ENCODE measurements at places on chromosomes 1 and 21.

GRCh38 chr1:217881131-217881543, 250.0 kb downstream of the SPATA17 start:
- no peak for DNase-seq

DNA sequence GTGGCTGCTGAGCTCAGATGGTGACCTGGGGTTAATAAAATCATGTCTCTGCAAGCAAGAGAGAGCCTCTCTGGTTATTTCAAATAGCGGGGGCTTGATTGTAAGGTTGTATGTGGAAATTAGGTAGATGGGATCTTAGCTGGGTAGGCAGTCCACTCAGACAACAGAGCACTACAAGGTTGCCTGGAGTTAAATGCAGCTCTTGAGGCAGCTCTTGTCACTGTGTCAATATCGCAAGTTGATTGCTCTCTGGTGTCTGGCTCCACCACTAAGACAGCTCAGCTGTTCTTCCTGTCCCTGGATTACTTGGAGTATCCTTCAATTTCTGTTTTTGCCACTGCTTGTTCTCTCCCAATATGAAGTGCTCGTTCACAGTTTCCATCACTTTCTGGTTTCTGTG, 93.8 kb downstream of the C21orf91 start:
- DNase-seq: no peak

DNA sequence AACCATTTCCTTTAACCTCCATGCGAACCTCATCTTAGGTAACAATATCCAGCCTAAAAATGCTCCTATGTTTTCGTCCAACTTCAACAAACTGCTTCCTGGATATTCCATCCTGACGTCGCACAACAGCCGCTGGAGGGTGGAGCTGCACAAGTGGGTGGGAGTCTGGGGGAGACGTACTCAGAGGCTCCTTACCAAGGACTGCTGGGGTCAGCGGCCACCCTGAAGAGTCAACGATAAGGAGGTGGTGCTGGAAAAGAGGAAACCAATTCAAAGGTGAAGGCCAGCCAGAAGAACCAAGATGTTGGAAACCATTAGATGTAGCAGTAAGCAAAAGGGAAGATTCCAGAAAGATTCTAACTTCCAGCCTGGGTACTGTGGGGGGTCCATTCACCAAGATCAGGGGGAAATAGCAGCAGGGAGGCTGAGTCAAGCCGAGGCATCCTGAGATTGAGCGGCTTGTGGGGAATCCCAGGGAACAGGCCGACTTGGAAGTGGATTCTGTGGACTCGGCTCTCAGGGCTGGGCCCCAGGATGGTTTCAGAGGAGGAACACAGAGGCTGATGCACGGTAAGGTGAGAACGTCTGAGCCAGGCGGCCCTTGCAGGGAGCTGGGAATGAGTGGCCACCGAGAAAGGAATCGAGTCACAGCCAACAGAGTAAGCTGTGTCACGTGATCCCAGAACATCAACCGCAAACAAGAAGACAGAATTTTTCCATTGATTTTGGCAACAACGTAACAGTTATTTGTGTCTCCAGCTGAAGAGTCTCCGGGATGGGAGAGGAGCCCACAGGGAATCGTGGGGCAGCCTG, 375.7 kb downstream of the NPHP4 start:
- DNase-seq: no peak

DNA sequence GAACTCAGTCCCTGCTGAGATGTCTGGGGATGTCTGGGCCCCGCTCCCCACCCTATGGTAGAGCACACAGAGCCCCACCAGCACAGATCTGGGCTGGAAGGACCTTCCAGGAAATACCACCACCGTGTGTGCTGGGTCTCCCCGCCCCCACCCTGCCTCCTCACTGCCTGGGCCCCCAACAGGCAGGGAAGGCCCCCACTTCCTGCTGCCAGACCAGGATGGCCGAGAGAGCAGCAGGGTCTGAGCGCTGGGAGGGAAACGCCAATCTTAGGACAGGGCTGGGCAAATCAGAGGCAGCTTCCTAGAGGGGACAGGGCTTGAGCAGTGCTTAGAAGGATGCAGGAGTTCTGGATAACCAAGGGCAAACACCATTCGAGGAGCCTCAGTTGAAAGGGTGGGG, 11.9 kb downstream of the ADGRB2 start:
- no peak for DNase-seq

DNA sequence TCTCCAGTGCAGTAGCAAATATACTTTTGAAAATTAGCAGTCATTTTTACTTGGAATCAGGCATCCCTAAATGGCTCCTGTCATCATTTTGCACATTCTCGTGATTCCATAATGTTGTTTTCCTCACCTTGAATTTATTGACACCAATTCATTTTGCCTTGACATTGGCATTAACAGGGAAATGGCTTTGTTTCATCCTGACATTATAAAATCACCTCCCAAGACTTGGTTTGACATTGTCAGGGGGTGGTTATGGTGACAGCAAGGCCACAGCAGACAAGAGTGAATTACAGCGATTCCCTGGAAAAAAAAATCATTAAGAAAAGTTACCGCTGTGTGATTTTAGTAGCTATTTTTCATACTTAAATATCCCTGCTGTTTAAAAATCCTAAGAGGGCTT, 327.0 kb downstream of the NTNG1 start:
- DNase-seq: no peak

- DNase-seq: no peak
Observed at GRCh38 chr1:154578058-154578418, 10.5 kb downstream of the CHRNB2 start.

DNA sequence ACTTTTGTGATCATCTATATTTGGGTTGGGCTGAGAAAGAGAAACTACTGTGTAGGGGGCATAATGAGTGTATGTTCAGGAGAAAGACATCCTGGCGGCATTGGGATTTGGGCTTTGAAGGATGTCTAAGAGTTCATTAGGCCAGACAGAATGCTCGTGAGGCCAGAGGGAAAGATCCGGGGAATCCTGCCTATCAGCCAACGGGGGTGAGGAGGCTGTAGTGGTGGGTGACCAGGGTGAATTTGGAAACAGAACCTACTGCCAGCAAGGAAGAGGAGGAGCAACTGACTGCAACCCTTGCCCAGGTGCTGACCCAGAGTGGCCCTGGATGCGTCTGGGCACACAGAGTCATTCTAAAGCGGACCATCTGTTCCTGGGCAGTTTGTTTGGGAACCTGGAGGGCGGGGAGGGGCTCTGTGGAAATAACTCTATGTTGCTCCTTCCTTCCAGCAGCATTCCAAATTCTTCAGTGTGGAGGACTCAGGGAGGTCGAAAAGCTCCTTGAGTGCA, 56.9 kb upstream of the ECE1 start:
- DNase-seq: no peak

DNA sequence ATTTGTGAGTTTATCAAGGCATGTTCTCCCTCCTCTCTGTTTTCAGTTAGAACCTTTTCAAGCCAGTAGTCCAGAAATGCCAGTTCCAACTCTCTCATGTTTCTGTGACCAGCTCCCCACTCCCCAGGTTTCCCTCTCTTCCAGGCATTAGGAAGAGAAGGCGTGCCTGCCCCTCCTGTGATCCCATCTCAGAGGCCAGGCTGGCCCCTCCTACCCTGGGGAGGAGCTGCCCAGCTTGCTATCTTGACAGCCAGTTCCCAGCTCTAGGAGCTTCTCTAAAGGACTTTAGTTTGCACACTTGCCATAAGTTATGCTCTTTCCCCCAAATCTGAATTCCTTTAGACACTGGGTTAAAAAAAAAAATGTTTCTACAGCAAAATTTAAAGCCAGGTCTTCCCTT, 8.9 kb downstream of the HYI start:
- DNase-seq: no peak

DNA sequence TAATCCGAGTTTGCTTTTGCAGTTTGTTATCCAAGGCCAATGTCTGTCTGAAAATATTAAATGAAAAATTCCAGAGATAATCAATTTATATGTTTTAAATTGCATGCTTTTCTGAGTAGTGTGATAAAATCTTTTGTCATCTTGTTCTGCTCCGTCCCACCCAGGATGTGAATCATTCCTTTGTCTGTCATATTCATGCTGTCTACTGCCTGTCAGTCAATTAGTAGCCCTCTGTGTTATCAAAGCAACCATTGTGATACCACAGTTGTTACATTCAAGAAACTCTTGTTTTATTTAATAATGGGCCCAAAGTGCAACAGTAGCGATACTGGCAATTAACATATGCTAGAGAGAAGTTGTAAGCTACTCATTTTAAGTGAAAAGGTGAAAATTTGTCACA, 819.3 kb downstream of the BRINP3 start:
- peak; percentile 29 for DNase-seq

GRCh38 chr1:145887631-145888030, 2.0 kb upstream of the ANKRD35 start:
- DNase-seq: no peak

GRCh38 chr1:220895412-220895946, 16.2 kb downstream of the HLX start:
- DNase-seq: no peak

DNA sequence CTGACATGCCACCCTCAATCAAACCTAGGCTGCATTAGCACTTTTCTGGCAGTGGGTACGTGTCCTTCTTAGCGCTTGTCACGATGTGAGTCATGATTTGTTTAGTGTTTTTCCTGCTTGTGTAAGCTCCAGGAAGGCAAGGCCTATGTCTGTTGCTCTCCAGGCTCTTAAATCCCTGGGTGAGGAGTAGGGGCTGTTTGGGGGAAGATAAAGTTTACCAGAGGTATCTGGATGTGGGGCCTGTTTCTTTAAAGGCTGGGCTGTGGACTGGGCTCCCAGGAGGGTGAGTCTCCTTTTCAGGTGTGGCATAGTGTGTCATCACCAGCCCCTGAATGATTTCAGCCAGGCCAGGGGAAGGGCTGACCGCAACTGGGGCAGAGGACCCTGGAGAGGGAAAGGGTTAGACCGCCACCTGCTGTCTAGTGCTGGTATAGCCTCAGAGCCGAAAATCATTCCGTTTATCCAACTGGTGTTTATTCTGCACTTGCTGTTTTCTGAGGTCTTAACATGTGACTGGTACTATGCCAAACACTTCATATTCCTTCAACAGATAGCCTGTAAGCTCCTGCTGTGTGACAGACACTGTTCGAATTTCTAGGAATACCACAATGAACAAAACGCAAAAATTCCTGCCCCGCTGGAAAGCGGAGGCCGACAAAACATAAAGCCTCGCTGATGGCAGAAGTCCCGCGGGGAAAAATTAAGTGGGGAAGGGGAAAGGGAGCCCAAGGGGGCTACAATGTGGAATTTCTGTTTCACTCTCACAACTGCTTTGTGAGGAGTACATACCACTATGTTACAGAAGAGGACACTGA, 9.7 kb downstream of the SERINC2 start:
- DNase-seq: peak; percentile 94

DNA sequence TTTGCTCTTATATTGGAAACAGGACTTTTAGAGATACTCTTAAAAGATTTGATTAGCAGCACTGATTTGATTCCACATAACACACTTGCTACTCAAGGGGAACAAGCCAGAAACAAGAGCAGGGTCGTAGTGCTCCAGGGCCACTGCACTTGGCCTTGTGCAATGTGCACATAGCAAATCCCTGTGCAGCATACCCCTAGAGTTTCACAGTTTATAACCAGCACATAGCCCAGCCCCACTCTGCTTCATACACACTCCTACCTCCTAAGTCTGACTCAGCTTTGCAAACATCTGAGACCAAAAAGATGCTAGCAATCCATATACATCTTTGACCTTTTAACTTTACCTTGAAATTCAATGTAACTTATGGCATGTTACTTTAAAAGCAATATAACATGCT, 157.6 kb downstream of the VAV3 start:
- no peak for DNase-seq

- DNase-seq: no peak
Observed at GRCh38 chr21:15543473-15543872, 186.3 kb upstream of the USP25 start.

GRCh38 chr1:113808450-113809195, 3.7 kb downstream of the RSBN1 start:
- DNase-seq: no peak

DNA sequence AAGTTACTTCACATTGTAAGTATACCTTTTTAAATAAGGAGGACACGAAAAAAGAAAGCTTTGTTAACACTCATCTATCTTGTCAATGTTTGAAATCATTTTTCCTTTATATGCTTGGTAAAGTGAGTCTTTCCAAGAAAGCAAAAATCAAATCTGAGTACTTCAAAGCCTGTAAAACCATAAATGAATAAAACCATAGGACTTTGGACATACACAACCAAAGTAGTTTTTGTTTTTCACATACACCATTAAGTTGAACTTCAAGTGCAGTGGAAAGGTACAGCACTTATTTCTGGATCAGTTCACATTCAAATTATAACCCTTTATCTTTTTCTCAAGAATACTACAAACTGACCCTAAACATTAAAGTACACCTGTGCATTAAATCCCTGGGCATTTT, 10.1 kb upstream of the PSMG1 start:
- no peak for DNase-seq

DNA sequence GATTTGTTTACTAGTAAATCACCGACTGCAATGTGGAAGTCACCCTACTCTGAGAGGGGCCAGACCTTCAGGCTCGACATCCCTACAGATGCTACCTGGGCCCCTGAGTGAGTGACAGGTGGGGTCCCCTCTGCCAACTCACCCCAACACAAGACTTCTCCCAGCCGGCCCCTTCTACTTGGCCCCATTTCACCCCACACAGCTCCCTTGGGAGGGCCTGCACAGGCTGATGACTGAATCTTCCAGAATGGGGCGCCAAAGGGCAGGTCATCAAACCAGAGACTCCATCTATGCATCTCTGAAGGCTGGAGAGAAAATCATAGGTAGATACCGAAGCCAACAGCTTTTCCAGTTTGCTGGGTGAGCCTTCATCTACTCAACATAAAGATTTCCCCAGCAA, 9.4 kb upstream of the S100A8 start:
- DNase-seq: no peak

GRCh38 chr1:169753549-169753948, 19.7 kb upstream of the SELE start:
- DNase-seq: no peak

DNA sequence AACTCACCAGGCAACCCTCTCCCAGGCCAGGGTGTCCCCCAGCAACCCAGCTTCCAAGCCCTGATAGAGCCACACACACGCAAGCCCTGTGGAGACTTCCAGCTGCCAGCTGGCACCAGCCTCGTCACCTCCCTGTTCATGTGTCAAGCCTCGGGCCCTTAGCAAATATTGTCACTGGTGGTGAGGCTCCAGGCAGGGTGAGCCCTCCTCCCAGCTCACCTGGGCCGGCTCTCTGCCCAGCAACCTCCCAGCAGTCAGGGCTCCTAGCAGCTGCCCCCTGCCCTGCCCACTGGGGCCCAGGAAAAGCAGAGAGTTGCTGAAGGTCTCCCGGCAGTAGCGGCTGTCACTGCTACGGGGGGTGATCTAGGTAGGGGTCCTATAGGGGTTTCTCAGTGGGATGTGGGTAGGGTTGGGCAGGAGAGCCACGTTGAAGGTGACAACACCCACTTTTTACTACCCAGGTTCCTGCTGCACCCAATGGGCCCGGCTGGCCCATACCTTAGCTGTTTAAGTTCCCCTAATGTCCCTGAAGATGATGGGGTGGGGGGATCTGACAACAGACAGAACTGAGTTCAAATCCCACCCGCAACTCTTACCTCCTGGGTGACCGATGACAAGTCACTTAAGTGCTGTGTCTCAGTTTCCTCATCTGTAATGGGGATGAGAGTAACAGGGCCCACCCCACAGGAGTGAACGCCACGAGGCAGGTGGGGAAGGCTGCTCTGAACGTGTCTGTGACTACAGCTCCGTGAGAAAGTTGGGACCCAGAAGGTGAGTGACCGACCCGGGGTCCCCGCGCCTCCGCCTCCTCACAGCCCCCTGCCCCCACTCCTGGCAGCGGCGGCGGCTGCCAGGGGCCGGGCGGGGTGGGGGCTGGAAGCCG, 678 bp downstream of the TTC39A start:
- no peak for DNase-seq

All from RWPE1 (cell line).